ENCODE measurements at places on chromosomes 12 and 14.

DNA sequence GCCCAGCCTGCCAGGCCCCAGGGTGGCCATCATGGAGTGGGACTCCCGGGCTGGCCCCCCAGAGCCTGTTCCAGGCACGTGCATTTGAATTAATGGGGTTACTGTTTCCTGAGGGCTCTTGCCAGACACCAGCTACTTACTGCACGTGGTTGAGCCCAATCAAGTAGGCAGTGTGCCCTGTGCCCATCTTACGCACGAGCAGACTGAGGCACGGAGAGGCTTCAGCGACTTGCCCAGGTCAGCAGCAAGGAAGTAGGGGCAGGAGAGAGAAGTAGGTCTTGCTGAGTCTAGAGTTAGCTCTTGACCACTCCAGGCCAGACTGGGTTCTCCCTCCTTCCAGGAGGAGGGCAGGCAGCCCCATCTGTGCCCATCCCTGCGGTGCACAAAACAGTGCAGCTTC, 67.7 kb downstream of the DIO3 start:
- no peak for DNase-seq

- DNase-seq, result no peak
Measured at GRCh38 chr14:104394409-104394851, 185.1 kb upstream of the C14orf180 start.

GRCh38 chr14:50875359-50876070, 3.7 kb downstream of the ABHD12B start:
- DNase-seq, result peak; percentile 96

DNA sequence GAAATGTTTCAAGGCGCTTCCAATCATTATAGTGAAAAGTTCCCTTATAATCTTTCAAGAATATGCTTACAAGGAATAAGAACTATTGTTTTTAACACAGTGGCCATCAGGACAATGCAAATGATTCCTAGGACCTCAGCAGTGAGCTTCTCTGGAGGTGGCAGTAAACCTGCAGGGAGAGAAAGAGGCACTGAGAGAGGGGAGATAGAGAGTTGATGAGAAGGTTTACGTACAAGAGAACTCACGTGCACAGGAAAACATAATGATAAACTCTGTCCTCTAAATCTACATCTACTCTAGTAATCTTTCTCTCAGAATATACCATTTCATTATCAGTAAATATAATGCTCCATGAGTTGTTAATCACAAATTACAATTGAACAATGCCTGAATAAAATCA, 715 bp downstream of the KLRC4 start:
- DNase-seq, result no peak

DNA sequence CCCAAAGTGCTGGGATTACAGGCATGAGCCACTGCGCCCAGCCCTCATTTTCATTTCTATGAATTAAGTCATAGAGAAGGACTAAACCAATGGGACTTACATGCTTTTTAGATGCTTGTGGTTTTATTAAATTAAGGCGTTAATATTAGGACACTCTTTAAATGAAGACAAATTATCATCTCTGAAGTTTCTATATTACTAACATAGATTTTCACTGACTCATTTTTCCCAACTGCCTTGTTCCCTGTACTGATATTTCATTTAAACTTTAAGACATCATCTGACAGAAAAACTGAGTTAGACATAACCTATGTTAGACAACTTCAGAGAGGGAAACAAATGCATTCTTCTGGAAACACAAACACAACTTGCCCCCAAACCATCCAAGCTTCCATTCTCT, 99.8 kb downstream of the BTG1 start:
- DNase-seq, result peak; percentile 29

DNA sequence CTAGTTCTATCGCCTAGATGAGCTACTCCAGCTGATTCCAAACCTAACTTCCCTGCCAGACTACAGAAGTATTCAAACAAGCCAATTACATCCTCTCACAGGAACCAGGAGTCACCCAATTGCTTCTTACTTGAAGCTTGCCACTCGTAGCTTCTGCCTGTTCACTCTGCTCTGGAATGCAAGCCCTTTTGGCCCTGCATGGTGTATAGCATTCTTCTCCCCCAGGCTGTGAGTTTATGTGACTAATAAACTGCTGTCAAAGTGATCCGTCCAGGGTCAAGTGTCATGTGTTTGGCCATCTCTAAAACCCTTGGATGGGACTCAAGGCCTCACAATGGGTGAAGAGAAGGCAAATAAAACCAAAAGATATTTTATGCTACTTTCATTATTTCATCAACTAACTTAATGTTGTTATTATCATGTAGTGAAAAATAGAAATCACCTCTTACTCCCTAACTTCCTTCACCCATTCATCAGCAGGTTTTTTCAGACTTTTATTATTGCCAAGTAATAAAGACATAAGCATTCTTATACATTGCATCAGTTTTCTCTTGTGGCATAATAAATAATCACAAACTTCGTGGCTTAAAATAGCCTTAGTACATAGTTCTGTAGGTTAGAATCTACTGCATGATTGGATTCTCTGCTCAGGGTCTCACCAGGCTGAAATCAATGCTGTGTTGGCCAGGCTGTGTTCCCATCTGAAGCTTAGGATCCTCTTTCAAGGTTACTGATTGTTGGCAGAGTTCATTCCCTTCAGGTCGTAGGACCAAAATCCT, 1981.7 kb upstream of the FLRT2 start:
- DNase-seq, result no peak

DNA sequence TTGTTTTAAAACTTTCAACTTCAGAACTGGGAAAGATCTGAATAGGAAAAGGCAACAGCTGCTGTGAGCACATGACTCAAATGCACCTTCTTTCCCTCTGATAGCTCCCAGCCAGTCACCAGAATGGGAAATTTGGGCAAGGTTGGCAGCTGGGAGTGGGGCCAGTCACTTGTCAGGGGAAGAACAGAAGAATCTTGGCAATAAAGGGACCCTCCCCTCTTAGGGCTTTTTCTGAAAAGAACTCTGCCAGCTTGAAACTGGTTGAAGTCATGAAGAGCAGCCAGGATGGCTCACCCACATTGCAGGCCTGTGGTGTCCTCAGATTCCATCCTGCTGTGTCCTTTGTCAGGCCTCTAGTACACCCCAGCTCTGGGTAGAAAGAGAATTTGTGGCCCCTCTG, 10.3 kb upstream of the RIC8B start:
- DNase-seq, result no peak

GRCh38 chr14:87992718-87993628, at the start of gene GALC:
TSS of gene GALC (minus strand) at chr14:87993182. CDS start at chr14:87993164, 18 bp downstream.
- DNase-seq, result peak; percentile 97

- no peak for DNase-seq
Measured at GRCh38 chr14:35385042-35385839, 19.3 kb downstream of the NFKBIA start.

GRCh38 chr14:96145116-96145864, 59.3 kb upstream of the BDKRB2 start:
- no peak for DNase-seq

- DNase-seq, result no peak
Measured at GRCh38 chr12:111424189-111424792, 18.6 kb downstream of the SH2B3 start.

DNA sequence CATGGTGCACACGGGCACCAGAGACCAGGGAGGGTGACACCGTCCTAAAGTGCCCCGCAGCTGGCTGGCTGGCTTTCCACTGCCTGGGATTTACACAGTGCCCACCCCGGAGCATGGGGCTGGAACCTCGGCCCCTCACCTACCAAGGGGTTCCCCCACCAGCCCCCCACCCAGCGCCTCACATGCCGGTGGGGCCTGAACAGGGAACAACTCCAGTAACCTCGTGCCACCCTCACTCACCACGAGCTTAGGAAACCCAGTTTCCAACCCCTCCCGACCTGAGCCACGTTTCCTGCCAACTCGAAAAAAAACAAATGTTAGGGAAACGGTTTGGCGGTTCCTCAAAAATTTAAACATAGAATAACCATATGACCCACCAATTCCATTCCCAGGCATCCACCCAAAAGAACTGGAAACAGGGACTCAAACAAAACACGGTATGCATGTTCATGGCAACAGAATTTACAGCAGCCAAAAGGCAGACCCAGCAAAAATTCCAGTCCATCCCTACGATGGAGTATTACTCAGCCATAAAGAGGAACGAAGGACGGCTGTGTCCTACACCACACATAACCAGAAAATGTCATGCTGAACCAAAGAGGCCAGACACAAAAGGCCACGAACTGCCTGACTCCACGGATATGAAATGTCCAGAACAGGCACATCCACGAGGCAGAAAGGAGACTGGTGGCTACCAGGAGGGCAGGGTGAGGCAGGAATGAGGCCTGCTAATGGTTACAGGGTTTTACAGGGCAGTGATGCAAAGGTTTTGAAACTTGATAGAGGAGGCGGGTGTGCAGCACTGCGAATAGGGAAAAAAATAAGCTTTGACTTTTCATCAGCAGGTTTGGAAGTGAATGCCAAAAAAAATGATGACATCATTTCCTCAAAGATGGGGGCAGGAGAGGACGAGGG, 68.9 kb downstream of the NCOR2 start:
- DNase-seq, result no peak

DNA sequence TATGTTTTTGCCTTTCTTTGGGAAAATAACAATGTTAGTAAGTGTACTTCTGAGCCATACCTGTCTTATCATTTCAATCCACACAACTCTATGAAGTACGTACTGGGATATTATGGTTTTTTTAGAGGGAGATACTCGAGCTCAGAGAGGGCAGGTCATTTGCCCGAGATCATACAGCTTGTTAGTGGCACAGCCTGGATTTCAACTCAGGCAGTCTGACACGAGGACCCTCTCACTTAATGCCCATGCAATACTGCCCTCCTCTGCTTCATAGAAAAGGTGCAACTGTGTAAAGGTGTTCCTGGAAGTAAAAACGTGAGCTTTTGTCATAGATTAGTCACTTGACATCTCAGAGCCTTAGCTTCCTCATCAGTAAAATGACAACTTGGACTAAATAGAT, 128.0 kb downstream of the NDUFA12 start:
- DNase-seq, result peak; percentile 91

- DNase-seq, result no peak
Measured at GRCh38 chr12:79441534-79441933, 249.2 kb downstream of the PAWR start.

DNA sequence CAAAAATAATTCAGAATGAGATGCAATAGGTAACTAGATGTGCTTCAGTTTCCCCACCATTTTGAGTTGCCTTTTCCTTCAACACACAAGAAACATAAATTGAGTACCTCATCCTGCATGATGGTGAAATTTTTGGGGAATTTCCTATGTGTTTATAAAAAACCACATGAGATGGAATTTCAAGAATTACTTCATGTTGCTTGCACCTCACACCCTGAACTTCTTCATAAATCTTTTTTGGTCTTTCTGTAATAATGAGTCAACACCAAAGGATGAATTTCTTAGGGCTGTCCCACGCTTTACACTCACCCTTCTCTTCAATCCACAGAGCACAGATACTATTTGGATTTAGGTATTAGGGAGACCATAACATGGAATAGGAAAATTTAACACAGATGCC, 22.6 kb upstream of the LUM start:
- DNase-seq, result no peak

DNA sequence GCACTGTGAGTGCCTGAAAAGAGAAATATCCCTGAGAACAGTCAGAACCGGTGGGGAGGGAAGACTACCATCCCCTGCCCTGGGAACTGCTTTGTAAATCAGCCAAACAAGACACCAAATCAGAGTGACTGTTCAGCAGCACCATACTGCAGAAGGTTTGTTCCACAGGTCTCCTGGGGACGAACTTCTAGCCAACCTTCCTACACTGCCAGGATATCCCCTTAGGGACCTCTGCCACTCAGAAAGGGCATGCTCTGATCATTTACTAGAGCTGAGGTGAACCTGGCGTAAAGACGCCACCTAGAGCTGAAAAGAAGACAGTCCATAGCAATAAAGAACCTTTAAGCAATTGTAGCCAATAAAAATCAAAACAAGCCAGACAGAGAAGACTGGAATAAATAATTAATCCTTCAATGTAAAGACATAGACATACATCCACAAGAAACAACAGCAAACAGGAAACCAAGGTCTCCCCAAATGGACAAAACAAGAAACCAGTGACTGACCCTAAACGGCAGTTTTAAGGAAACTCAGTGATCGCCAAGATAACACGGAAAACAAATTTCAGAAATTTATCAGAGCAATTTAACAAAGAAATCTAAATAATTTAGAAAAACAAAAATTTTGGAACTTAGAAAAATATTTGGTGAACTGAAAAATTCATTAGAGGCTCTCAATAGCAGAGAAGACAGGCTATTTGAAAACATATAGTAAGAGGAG, 228.1 kb upstream of the AMIGO2 start:
- DNase-seq, result peak; percentile 65

DNA sequence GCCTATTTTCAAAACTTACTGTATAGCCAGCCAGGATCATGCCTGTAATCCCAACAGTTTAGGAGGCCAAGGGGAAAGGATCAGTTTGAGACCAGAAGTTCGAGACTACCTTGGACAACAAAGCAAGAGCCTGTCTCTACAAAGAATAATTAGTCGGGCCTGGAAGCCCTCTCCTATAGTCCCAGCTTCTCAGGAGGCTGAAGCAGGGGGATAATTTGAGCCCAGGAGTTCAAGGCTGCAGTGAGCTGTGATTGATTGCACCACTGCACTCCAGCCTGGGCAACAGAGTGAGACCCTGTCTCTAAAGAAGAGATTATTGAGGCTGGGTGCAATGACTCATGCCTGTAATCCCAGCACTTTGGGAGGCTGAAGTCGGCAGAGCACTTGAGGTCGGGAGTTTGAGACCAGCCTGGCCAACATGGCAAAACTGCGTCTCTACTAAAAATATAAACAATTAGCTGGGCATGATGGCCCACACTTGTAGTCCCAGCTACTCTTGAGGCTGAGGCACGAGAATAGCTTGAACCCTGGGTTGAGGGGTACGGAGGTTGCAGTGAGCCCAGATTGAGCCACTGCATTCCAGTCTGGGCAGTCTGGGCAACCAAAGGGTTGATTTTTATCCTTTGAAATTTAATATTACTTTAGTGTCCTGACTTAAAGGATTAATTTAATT, 14.1 kb downstream of the EID3 start:
- no peak for DNase-seq

DNA sequence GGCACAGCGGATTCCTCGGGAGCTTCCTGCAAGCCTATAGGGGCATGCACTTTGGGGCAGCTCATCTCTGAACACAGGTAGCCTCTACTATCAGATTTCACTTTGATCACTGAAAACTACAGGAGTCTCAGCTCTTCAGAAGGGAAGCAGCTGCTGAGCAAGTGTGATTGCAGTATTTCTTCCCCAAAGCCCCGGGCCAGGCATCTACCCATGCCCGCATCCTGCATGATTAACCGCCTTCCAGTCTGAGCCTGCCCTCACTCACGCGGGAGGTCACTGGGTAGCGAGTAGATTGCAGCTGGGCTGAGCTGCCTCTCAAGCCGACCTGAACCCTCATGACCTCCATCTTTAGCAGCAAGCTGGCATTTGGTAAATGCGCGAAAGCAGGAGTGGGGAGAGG, 334.7 kb downstream of the DPF3 start:
- DNase-seq, result no peak

GRCh38 chr12:115362339-115362976, 678.5 kb upstream of the TBX3 start:
- DNase-seq, result no peak

- DNase-seq, result no peak
Measured at GRCh38 chr14:103854017-103854808, 6.8 kb upstream of the PPP1R13B start.

GRCh38 chr12:98332642-98333041, 182.7 kb upstream of the TMPO start:
- DNase-seq, result peak; percentile 35

GRCh38 chr12:95216711-95217376, 423 bp downstream of the FGD6 start:
- peak; percentile 44 for DNase-seq

Measured in GM12865 (cell line).